Ovary (tissue), 10 donors: ENCODE measurements at places on chromosomes 5 and 9. TPM values are rescaled to one million over a fixed set of nuclear protein-coding genes. Genes with fewer than 3 reads are reported as not detected.

Gene ADGRD2
- not detected for polyA plus RNA-seq

Gene RAPGEF1
- 33.8 TPM for polyA plus RNA-seq

Gene PFN3
- not detected for polyA plus RNA-seq

Gene TIGD6
- polyA plus RNA-seq = 7.6 TPM

Gene NKD2
- polyA plus RNA-seq = 0.80 TPM

Gene FBXO10
- polyA plus RNA-seq = 3.2 TPM

Gene CCDC187
- 0.02 TPM for polyA plus RNA-seq

Gene CAVIN4
- polyA plus RNA-seq = 0.30 TPM

Gene HACD4
- polyA plus RNA-seq = 4.8 TPM

Gene UNC13B
- 30.2 TPM for polyA plus RNA-seq

Gene GABRA6
- not detected for polyA plus RNA-seq

Gene BARHL1
- not detected for polyA plus RNA-seq

Gene KIF20A
- polyA plus RNA-seq = 0.47 TPM

Gene FYB1
- polyA plus RNA-seq = 1.1 TPM

Gene NMUR2
- polyA plus RNA-seq = 0.13 TPM

Gene OTP
- not detected for polyA plus RNA-seq

Gene GABRP
- polyA plus RNA-seq = 0.24 TPM

Gene KIF24
- polyA plus RNA-seq = 0.47 TPM

Gene CD74
- polyA plus RNA-seq = 280 TPM

Gene TEX48
- not detected for polyA plus RNA-seq

Gene PCDHB15
- polyA plus RNA-seq = 8.2 TPM

Gene FAM221B
- not detected for polyA plus RNA-seq

Gene IL3
- polyA plus RNA-seq = not detected

Gene RASGRF2
- polyA plus RNA-seq = 8.6 TPM
